BJ (cell line): ENCODE measurements at places on chromosomes 6 and 20.

DNA sequence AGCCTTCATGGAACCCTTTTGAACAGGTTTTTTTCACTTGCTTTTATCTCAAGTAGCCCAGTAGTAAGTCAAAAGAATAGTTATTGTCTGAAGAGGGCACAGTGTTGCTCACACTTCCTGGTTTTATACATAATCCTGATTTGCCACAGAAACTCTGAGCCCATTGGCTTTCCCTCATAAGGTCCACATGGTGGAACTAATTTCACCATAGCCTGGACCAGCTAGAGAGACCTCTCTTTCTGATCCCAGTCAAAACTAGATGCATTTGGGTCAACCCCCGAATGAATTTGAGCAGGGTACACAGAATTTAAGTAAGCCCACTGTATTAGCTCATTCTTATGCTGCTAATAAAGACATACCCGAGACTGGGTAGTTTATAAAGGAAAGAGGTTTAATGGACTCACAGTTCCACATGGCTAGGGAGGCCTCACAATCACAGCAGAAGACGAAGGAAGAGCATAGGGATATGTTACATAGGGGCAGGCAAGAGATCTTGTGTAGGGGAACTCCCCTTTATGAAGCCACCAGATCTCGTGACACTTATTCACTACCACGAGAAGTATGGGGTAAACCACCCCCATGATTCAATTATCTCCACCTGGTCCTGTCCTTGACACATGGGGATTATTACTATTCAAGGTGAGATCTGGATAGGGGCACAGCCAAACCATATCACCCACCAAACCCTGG lies 6.2 kb downstream of the RWDD2A start:
- DNase-seq: no peak

- no peak for DNase-seq
These were observed 110.3 kb downstream of the CDC5L start for GRCh38 chr6:44497807-44498206.

GRCh38 chr6:88785478-88785877 lies 177.9 kb downstream of the RNGTT start:
- no peak for DNase-seq

GRCh38 chr20:48821261-48821920 lies 6.4 kb downstream of the PREX1 start:
- DNase-seq: no peak

DNA sequence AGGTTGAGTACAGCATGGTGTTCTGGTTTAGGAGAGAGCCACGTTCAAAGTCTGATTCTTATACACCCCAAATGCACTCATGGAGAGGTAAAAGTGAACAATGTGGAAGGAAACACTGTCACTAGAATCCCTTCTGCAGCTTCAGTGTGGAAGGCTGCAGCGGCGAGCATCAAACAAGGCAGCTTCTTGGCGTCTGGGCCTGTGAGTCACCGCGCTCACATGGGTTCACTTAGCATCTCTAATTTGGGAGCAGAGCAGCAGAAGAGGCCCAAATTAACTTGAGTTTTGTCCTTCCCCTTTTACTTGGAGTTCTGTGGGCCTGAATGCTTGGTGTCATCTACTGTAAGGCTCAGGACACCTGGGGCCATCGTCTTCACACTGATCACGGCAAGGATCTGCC lies 10.9 kb upstream of the E2F1 start:
- no peak for DNase-seq

DNA sequence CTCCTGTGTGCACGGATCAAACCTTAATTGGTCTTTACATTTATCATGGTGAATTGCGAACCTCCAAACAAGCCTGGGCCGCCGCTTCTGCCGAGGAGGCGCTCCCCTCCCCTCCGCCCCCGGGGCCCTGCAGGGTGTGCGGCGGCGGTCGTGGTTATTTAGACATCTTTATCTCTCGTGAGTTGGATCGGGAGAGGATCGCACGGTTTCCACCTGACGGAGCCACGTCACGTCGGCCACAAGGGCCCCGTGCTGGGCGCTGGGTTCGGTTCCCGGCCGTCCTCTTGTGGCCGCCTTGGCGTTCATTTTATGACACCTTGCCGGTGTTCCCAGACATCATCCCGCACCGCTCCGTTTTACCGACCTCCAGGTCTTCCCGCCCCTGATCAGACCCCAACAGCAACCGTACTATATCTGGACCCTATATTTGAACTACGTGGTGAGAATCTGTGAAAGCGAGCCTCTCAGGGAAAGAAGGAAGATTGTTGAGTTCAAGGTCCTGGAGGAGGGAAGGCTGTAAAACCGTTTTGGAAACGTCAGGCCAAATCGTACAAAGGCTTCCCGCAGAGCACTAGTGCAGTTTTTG lies 1.3 kb upstream of the CNR1 start:
- no peak for DNase-seq

GRCh38 chr6:153086225-153086990 lies 44.7 kb downstream of the RGS17 start:
- no peak for DNase-seq

DNA sequence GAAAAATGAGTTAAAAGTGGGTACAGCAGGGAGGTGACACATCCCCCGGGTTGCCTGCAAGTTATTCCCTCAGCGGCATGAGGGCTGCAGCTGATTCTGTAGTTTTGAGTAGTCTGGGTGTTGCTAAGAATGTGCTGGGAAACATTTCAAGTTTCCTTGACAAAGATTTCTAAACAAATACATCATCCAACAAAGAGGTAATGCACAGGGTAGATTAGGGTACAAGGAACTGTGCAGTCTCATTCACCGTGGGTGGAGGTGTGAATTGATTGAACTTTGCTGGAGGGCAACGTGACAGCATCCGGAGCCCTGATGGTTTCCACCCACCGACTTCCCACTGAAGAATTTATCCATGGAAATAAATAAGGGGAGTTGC lies 21.8 kb downstream of the CASS4 start:
- peak; percentile 84 for DNase-seq

GRCh38 chr6:30102414-30102969 lies 10.4 kb downstream of the TRIM31 start:
- no peak for DNase-seq

DNA sequence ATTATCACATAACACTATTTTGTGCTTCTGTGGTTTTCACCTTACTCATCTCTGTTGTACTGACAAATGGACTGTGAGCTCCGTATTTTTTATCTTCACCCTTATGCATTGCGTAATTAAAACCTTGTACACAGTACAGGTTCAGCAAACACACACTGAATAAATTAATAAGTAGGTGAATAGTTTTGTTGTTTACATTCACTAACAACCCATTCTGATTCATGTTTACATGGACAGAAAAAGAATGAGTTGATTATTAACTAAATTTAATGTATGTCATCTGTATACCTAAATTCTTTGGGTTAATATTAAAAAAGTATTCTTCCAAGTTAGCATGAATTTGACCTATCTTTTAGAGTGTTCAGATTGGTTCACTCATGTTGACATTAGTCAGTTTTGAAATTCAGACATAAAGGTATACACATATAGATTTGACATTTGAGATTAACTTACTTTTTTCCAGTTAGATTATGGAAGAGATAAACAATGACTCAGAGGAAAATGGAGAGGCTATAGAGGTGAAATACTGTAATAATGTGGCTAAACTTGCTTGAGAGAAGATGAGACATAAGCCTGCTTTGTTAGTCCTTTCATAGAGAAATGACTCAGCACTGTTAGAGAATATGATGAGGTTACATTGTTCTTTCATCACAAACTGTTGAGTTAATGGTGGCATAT lies 541.7 kb upstream of the FLRT3 start:
- peak; percentile 45 for DNase-seq

DNA sequence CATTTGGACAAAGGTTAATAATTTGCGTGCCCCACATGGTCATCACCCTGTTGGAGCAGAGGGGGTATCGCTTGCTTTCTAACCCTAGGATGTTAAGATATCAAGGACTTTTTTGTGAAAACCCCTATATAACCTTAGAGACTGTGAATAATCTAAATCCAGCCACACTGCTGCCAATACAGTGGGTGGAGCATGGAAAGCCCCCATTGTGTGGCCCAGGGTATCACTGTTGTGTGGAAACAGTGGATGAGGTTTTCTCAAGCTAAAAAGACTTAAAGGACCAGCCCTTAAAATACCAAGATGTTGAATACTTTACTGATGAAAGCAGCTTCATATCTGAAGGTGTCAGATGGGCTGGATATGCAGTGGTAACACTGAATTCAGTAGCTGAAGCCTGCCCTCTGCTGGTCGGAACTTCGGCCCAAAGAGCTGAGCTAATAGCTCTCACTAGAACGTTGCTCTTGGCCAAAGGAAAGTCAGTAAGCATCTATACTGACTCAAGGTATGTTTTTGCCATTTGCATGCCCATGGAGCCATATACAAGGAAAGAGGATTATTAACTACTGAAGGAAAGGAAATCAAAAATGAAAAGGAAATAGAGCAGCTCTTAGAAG lies 695.2 kb downstream of the PHF3 start:
- DNase-seq: no peak

DNA sequence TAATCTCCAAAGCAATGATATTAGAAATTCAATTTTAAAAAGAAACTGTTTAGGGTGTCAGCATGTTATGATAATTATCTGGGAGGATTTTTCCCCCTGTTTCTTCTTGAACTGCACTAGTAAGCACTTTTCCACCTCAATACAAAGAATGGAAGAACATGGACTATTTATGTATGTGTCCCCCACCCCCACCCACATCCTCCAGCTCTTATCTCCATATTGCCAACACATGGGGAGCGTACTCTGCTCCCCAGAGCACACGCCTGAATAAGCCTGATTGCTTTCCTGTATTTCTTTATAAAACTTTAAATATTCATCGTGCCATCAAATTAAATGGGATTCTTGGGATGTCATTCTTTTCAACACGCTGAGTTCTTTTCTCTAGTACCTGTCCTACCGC lies 11.4 kb upstream of the LRFN2 start:
- DNase-seq: no peak

GRCh38 chr20:36307412-36308325 lies 1.5 kb downstream of the DLGAP4 start:
- DNase-seq: no peak
